ENCODE measurements at places on chromosomes 6 and 20. TPM values are rescaled to one million over a fixed set of nuclear protein-coding genes. Genes with fewer than 3 reads are reported as not detected.

Gene GPX5
- total RNA-seq: not detected

Gene DACT2
- not detected for total RNA-seq

Gene PPP1R14C
- total RNA-seq: 1.3 TPM

Gene OXT
- total RNA-seq: not detected

Gene FAM217A
- total RNA-seq: not detected

Gene TBXT
- total RNA-seq: 5.3 TPM

Gene COL12A1
- not detected for total RNA-seq

Gene SIM1
- not detected for total RNA-seq

Gene CYP39A1
- total RNA-seq: 22.6 TPM

Gene BPIFB2
- total RNA-seq: not detected

- DNase-seq: no peak
Measured at GRCh38 chr20:32451682-32452461, 93.7 kb downstream of the ASXL1 start.

GRCh38 chr6:159249128-159249527 is 79.9 kb downstream of the FNDC1 start:
- no peak for DNase-seq

DNA sequence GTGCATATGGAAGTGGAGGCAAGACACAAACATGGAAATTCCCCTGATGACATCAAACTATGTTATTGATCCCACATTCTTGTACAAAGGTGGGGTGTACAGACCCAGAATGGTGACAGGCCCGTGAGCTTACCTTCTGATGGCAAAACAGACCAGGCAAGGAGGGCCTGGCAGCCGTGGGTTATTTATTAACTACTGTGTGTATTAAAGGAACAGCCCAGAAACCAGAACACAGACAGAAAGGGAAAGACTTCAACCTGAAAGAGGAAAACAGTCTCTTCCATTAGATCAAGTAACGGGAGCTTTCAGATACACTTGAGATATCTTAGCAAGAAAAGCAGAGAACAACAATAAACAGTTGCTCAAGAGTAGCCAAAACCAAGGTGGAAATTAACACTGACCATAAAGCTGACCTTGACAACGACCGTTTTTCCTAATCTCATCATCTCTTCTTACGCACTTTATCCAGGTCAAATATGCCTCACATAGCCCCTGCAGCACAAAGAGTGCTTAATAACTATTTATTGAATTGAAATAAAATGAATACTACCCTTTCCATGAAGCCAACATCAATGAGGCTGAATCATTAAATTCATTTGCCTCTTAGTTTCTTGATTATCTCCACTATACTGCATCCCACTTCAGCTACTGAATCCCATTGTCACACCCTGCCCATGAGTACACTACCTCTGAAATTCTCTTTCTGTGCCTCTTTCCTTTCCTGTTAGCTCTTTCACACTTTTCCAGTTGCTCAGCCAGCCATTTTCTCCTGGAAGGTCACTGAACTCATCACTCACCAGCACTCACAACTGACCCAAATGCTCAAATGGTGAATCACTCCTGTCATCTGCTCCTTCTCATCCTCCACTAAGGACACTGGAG is 67.4 kb downstream of the MOXD1 start:
- DNase-seq: no peak

DNA sequence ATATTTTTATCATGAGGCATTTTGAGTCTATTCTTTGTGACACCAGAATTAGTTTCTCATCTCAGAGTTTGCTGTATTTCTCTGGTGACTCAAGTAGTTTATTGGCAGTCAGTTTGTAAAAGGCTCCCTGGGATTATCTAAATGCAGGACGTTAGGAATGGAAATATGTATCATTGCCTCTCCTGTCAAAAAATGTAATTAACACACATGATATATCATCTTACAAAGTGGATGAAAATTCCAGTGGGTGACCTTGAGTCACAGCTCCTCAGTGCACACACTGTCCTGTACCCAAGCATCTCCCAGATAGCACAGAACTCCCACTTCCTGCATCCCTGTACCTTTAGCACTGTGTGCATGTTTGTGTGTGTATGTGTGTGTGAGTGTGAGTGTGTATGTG is 258.6 kb downstream of the LAMA2 start:
- no peak for DNase-seq

DNA sequence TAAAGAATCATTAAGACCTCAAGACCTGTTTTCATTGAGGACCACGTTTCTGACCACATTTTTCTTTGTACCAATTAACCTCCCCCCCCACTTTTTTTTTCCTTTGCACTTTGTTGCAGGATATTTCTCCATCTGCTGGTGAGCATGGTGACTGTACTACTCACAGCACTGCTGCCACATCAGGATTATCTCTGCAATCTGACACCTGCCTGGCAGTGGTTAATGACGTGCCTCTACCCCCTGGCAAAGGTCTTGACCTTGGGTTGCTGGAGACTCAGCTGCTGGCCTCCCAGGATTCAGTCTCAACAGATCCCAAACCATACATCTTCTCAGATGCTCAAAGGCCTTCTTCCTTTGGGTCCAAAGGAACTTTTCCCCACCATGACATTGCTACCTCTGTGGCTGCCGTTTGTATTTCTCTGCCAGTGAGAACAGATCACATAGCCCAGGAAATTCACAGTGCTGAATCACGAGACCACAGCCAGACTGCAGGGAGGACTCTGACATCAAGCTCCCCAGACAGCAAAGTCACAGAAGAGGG is 46.6 kb upstream of the EDN3 start:
- DNase-seq: no peak

DNA sequence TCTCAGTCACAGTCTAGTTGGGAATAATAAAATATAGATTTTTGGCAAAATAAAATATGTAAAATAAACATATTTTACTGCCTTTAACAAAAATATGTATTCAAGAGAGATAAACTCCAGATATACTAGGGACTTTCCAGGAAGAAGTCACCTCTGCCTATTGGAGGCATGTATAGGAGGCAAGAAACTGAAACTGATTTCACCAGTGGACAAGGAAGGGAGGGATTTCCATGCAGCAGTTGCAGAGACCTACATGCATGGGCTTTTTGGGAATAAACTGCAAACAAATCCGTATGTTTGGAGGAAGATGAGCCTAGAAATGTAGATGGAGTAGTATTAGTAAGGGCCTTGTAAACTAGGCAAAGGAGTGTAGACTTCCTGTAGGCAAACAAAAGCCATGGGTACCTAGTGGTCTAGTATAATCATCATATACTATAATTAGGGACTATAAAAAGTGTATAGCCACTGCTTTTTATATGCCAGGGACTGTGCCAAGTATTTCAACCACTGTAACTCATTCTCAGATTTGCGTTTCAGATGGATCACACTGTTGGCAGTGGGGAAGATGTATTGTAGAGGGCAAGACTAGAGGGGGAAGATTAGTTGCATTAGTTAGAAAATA is 38.9 kb downstream of the CD109 start:
- DNase-seq: no peak

GRCh38 chr6:107491138-107491609 is 1.3 kb downstream of the SOBP start:
- peak; percentile 42 for DNase-seq

DNA sequence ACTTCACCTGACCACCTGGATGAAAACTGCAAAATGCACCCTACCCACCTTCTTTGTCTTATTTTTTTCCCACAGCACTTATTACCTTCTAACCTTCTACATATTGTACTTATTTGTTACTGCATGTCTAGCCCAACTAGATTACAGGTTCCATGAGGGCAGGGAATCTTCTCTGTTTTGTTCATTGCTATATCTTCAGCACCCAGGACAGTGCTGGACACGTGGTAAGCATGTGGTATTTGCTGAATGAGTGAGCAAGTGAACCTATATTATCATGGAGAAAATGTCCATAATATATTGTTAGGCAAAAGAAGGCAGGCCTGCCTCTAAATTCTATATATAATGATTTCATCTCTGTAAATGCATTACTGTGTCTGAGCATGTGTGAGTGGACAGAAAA is 107.0 kb downstream of the TRERF1 start:
- DNase-seq: no peak

DNA sequence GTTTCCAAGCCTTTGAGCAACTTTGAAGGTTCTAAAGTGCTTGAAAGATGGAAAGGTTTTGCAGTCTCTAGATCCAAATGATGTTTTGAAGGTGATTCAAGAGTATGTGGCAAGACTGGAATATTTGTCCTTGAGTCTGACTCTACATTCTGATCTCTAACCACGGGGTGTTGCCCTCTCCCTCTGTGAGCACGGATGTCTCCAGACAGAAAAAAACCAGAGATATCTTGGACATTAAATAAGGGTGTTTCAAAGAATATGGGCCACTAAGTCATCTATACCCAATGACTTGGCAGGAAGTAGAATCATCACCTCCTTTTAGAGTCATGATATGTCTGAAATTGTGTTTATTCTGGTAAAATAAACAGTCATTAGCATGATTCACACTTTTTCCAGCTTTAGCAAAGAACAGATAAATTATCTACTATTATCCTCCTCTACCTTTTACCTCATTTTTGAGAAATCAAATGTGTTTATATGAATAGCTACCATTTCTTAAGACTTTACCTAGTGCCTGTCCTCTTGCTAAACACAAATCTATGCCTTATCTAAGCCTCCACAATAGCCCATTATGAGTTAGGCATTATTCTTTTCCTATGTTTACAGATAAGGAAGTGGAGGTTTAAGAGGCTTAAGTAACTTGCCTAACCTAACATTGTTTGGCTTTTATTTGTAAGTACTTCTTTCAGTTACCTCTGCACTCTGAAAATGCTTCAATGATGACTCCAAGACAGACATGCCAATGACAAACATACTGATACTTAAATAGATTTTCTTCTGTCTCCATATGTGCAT is 384.4 kb downstream of the BMP2 start:
- no peak for DNase-seq

DNA sequence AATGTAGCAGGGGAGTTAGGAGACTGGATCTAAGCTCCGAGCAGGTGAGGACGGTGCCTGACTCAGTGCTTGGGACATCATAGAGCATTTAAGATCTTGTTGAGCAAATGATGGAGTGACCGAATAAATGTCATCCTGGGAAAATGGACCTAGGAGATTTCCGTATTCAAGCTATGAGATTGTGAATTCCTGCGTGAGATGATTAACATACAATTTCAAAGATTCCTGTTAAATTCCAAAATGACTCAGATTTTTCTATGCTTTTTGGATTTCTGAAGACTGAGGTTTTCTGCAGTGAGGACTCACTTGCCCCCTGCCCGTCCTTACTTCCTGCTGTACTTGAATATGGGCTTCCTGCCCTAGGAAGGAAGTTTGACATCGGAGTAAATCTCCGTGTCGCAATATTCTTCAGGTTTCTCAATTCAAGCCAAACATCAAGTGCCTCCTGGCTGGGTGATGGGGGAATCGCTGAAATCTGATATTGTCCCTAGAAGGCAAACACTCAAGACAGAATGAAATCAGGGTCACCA is 5.2 kb downstream of the SYTL3 start:
- no peak for DNase-seq

GRCh38 chr20:20896606-20897005 is 184.2 kb upstream of the RALGAPA2 start:
- DNase-seq: no peak

GRCh38 chr6:124517339-124517738 is 444.9 kb upstream of the RNF217 start:
- DNase-seq: no peak

DNA sequence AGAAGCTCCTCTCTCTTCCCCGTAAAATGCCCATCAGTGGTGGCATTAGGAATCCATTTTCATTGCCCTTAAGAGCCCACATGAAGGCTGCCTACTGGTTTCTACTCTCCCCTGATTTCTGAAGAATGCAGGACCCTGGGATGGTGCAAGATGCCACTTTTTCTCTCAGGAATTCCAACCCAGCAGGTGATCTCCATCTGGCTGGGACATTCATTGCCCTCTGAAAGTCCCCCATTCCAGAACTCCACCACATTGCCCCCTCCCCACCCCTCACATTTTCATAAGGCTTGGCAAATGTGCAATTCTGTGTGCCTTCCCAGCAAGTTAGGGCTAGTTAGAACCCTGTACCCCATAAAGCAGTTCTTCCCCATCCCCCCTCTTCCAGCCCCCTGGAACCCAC is 88.0 kb downstream of the BANF2 start:
- no peak for DNase-seq

DNA sequence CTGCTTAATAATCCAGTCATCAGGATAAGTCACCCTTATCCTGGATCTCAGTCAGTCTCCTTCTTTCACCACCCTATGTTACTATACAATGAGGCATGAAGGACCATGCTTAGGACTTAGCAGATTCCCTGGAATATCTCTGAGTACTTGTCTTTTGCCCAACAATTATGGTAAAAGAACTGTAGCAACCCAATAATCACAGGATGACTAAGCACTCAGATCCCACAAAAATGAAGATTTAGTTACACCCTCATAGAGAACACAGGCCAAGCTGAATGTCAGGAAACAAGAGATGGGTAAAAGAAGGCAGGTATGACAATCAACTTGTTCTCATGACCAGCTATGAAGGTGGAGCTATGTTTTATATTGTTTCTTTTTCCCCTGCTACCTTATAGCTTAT is 91.4 kb downstream of the EDN1 start:
- DNase-seq: no peak

DNA sequence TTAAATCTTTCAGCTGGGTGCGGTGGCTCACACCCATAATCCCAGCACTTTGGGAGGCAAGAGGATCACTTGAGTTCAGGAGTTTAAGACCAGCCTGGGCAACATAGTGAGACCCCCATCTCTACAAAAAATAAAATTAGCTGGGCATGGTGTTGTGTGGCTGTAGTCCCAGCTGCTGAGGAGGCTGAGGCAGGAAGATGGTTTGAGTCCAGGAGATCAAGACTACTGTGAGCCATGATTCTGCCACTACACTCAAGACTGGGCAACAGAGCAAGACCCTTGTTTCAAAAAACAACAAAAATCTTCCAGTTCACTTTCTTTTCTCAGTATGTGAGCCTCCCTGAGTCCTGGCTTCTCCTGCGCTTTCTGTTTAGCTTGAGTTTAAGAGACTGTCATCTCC is 7.9 kb downstream of the SDHAF4 start:
- no peak for DNase-seq

DNA sequence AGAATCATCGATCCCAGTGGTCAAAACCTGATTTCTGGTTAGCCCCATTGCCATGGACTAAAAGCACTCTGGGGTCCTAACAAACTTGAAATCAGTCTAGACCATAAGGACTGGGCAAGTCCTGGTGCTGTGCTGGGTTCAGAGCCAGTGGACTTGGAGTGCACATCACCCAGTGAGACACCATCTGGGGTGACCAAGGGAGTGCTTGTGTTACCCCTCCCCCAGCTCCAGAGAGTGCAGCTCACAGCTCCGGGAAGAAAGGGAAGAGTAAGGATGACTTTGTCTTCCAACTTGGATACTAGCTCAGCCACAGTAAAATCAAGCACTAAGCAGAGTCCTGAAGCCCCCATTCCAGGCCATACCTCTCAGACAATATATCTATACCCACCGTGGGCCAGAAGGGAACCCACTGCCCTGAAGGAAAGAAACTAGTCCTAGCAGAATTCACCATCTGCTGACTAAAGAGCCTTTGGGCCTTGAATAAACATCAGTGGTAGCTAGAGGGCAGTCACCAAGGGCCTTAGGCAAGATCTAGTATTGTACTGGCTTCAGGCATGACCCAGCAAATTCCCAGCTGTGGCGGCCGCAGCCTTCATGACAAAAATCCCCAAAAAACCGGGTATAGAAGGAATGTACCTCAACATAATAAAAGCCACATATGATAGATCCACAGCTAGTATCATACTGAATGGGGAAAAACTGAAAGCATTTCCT is 153.5 kb upstream of the OGFRL1 start:
- no peak for DNase-seq

- peak; percentile 25 for DNase-seq
Measured at GRCh38 chr6:135159531-135159930, 21.6 kb upstream of the MYB start.
